CD4-positive, alpha-beta T cell treated with Interleukin-2 at 100 ng/mL for 4 hours (primary cell): ENCODE measurements at places on chromosomes 13 and 19.

DNA sequence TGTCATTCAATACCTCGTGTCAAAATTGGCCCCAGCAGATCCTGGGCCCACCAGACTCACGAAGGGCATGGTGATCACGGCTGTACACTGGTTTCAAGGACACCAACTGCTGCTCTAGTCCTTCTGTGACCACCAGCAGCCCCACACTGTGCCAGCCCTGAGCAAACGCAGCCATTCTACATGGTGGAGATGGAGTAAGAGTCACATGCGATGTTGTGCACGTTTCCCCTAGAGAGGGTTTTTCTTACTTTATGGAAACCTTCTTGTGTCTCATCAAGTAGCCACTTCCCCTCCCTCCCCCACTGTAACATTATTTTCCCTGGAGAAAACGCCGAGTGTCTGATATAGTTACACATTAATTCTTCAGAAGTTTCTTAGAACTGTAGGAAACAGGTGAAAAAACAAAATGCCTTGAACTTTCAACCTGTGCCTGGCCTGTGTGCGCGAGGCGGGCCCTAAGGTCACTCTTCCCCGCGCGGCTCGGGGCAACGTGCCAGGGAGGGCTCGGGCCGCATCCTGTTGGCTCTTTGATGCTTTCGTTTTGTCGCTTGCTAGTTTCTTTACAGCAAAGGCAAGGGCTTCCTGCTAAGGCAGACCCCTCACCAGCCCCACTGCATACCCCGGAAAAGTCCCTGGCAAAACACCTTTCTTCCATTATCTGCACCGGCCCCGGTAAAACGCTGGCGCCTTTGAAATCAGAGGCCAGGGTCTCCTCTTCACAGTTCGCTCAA lies 44.6 kb downstream of the GGACT start:
- DNase-seq, result no peak

DNA sequence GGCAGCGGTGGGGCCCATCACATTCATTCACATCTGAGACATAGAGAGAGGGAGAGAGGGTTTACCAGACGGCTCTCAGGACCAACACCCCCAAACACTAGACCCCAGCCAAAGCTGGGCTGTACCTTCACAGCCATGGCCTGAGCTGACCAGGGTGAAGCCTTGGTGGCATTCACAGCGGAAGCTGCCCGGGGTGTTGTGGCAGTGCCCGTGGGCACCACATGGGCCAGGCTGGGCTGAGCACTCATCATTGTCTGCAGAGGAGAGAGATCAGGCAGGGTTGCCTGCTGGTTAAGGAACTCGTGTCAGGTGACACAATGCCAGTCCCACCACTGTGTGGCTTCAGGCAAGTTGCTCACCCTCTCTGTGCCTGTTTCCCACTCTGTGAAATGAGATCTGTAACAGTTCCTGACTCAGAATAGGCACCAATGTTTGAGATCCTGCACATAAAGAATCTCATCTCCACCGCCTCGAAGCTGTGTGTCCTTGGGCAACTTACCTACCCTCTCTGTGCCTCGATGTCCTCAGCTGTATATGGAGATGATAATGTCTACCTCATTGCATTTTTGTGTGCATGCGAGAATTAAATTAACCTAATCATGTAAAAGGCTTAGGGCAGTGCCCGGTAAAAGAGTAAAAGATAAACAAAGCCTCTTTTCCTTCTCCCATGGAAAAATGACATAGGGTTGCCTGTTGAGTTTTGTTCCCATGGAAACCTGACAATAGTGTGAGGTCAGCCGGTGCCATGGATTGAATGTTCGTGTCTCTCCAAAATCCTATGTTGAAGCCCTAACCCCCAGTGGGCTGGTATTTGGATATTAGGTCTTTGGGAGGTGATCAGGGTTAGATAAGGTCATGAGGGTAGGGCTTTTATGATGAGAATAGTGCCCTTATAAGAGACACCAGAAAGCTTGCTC lies 22.9 kb downstream of the CCL25 start:
- no peak for DNase-seq

- no peak for DNase-seq
These were observed 4.3 kb upstream of the NRTN start for GRCh38 chr19:5800361-5801270.

DNA sequence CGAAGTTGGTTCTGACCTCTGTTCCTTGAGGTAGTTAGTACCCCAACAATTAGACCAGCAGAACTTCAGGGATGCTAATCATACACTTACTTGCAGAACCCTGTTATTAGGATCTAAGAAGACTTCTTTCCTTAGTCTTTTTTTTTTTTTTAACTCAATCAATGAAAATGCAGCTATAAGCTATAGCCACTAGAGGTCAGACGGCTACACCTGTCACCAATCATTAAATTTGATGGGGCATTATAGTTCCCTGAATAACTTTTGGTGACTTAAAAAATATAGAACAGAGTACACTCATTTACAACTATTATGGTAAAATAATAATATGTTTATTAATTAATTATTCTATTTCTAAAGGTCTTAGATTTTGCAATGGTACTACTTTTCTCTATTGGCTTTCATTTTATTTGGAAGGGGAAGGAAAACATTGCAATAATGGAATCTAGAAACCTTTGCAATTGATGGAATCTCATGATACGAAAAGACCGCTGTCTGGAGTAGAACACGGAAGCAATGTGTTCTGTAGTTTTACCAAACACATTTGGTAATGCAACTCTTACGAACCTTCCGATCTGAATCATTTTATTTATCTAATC lies 483.2 kb downstream of the DIAPH3 start:
- peak; percentile 14 for DNase-seq

GRCh38 chr13:40362502-40362901 lies 303.9 kb downstream of the FOXO1 start:
- no peak for DNase-seq

DNA sequence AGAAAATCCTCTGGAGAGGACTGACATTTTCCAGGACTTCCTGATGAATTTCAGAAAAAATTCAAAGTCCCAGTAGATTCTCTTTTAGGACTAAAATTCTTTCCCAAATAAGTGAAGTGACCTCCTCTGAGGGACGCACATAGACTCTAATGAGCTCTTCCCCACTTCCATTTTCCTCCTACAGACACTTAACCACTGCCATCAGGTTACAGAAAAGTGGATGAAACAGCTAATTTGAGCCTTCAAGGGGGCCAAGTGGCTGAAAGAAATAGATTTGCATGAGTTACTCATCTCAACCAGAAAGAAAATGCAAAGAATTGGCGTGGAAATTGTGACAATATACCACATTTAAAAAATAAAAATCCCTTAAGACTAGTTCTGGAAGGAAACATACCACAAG lies 185.3 kb upstream of the EDNRB start:
- no peak for DNase-seq

GRCh38 chr19:2777952-2778683 lies 5.0 kb downstream of the SGTA start:
- no peak for DNase-seq

DNA sequence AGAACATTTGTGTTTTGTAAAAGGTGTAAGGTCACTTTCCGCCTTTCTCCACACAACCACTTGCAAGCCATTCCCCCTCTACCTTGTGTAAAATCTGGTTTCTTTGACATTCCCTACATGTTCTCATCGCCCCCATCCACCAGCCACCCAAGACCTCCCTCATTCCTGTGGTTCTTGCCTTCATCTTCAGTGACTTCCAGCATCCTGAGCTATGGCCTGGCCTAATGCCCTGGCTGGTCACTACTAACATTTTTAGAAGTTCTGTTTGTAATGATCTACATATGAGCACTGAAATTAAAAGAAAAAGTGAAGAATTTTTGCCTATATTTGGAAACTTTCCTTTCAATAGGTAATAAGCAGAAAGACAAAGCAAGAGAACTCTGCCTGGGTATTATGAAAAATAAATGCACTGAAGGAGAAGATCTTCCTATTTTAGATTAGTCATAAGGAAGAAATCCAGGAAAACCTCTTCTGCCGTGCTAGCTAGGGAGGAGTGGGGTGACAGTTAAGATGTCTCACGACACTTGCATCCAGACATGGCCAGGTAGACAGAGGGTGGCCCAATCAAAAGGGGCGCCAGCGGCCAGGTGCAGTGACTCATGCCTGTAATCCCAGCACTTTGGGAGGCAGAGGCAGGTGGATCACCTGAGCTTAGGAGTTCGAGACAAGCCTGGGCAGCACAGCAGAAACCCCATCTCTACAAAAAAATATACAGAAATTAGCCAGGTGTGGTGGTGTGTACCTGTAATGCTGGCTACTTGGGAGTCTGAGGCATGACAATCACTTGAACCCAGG lies 28.1 kb upstream of the MPHOSPH8 start:
- DNase-seq, result no peak

DNA sequence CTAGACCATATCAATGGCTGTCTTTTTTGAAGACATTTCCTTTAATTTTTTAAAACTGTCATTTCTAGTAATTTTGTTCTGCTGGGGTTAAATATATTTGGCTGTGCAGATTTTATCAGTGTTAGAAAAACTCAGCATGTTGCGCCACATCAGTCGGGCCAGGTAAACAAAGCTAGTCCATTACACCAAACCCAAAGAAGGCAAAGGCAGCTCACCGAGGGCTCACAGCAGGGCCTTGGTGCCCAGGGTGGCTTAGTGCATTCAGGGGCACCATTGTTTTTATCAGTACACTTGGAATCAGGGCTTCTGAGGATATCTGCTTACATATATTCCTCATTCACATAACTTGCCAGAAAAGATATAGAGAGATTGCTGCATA lies 22.2 kb downstream of the SPATA13 start:
- DNase-seq, result no peak

DNA sequence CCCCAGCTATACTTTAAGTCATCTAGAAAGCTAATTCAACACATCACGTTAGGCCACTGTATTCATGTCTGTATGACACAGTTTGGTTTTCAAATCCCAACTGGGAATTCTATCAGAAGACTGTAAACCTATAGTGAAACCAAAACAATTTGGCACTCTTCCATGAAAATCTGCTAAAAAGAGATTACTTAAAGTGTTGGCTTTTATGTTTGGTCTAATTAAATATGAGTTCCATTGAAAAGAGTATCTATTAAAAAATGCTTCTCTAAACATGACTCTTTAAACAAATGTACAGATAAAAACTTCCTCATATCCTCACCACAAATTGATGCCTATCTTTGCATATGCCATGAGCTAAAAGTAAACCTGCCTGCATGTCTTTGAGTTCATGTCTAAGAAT lies 25.4 kb downstream of the PCDH9 start:
- no peak for DNase-seq

DNA sequence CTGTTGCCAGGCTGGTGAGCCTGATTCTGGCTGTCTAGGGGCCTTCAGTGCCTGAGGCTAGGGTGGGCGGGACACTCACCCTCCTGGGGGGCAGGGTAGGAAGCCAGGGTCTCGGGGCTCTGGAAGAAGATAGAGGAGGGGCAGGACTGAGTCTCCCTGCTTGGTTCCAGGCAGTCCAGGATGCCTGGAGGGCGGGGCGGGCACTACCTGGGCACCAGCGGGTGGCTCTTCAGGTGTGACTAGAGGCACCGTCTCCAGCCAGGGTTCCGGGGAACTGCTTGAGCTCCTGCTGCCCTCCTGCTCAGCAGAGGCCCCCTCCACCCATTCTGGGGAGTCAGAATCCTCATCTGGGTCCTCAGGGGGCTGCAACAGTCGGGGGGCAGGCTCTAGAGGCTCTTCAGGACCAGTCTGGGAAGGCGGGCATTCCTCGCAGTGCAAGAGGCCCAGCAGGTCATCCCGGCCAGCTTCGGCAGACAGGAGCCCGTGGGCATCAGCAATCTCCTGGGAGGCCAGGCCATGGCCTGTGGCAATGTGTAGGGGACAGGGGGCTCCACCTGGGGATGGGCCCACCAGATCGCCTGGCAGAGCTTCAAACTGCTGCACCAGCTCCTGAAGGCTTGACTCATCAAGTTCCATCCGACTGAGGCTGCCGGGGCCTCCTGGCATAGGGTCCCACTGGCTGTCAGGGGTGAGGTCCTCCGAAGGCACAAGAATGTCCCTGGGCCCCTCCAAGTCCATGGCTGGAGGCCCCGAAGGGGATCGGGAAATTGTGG lies 1.8 kb downstream of the APBA3 start:
- no peak for DNase-seq

DNA sequence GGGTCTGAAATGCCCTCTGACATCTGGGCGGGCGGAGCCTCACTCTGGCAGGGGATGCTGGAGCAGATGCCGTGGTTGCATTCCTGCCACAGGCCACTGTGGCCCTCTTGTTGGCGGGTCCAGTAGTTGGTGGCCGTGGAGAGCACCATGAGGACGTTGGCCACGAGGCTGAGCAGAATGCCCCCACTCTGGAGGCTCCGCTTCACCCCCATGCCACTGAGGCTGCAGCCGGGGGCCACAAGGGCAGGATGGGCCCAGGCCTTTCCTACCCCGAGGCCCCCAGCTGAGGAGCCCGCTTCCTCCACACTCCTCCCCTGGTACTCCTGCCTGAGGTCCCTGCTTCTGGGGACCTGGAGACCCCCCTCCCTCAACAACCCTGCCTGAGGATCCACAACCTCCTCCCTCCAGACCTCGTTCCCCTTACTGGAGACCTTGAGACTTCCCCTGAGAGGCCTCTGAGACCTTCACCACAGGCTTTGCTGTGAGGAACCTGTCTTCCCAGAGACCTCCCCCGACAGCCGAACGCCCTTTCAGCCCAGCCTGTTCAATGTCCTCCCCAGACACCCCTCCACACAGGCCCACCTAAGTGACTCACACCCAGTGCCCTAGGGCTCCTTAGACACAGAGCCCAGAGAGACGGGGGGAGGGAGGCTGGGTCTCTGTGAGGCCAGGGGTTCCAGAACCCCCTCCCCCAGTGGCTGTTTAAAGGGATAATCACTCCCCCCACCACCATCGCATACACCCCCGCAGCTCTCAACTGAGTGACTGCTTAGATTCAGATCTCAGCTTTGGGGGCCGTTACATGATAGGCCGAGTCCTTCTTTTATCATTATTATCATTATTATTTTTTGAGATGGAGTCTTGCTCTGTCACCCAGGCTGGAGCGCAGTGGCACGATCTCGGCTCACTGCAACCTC lies at the start of gene CLDND2:
CLDND2 (minus strand) TSS at position 638 of the 917 bp plus-strand sequence; CDS start at position 212, 426 bp downstream.
- peak; percentile 45 for DNase-seq

DNA sequence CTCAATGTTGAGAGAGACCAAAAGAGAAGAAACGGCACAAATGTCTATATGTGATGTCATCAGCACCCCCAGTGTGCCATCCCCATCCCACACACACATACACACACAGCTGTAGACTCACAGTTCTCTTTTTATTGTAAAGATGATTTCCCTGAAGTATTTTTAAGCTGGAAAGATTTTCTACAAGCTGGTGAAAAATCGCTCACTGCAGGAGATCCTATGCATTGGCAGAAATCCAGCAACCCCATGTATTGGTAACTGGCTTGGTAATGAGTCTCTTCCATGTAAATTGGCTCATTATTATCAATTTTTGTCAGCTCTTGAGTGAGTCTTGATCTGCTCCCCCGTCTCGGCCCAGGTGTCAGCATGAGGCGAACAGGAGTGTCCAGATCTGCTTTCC lies 107.1 kb upstream of the UQCRFS1 start:
- no peak for DNase-seq

- no peak for DNase-seq
These were observed 903.9 kb downstream of the UQCRFS1 start for GRCh38 chr19:28309070-28309469.
